ENCODE measurements at places on chromosomes 3 and 15. TPM values are rescaled to one million over a fixed set of nuclear protein-coding genes. Genes with fewer than 3 reads are reported as not detected.

GRCh38 chr3:14884665-14885064, 62.7 kb upstream of the NR2C2 start:
- no peak for DNase-seq

DNA sequence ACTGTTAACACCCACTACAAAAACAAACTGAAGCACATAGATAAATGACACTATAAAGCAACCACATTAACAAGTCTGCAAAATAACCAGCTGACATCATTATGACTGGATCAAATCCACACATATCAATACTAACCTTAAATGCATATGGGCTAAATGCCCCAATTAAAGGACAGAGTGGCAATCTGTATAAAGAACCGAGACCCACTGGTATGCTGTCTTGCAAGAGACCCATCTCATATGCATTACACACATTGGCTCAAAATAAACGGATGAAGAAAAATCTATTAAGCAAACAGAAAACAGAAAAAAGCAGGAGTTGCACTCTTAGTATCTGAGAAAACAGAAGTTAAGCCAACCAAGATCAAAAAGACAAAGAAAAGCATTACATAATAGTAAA, 1375.4 kb downstream of the ZPLD1 start:
- no peak for DNase-seq

- no peak for DNase-seq
These were observed 537.3 kb downstream of the OCA2 start for GRCh38 chr15:27561816-27562215.

Gene APOD
- 0.57 TPM for total RNA-seq

- no peak for DNase-seq
These were observed 20.8 kb upstream of the VPS8 start for GRCh38 chr3:184791171-184791570.

GRCh38 chr15:40815042-40815698, 7.9 kb upstream of the DNAJC17 start:
- no peak for DNase-seq

GRCh38 chr3:157226173-157226847, 66.4 kb upstream of the CCNL1 start:
- no peak for DNase-seq

GRCh38 chr3:179146911-179147513, 1.1 kb upstream of the PIK3CA start:
- DNase-seq = no peak

DNA sequence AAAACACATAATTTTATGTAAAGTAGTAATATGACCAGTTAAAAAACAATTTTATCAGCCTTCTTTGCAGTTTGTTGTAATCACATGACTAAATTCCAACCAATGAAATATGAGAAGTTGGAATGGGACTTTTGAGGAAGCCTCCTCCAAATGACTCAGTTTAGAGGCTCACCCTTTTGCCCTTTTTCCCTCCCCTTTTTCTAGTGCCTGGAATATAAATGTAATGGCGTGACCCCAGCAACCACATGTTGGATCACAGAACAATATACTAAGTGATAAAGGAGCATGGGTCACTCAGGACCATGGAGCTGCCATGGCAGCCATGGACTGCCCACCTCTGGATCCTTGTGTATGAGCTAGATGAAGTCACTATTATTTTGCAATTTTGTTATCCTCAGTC, 48.8 kb upstream of the HEG1 start:
- no peak for DNase-seq

Gene CASR
- 4.4 TPM for total RNA-seq

Gene FBLN2
- total RNA-seq = 67.6 TPM

DNA sequence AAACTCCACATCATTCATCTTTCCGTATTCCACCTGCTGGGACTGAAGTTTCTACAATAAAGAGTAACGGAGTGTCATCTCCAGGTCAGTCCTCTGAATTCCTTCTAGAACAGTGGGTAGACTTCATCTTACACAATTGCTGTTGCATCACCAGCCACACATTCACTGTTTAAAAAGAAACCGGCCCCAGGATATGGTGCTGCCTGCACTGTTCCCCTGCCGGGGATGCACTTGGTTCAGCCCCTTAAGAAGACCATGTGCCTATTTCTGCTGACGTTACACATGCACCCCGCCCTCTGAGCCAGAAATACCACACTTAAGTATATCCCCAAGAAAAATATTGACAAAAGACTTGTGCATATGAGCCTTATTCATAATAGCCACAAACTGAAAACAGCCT, 233.4 kb downstream of the FEZF2 start:
- no peak for DNase-seq

Gene CPLX3
- total RNA-seq = not detected

Gene XCR1
- total RNA-seq = 13.9 TPM

Gene PCLAF
- total RNA-seq = 17.0 TPM

GRCh38 chr3:181713280-181713647, 1.5 kb downstream of the SOX2 start:
- DNase-seq = no peak

DNA sequence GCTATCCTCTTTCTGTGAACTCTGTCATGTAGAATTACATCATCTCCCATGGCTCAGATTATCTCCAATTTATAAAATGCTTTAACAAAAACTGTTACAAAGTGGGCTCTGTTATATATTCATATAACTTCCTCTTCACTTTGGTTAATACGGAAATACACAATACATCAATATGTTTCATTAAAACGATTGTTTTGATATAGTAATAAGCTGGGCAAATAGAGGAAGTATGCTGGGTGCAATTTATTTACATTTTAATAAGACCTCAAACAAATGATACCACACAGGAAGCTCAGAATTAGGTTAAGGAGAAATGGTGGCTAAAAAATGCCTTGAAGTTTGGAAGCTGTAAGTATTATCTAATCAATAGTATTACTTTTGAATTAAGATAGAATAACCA, 331.0 kb downstream of the ZBTB20 start:
- DNase-seq = no peak

Gene STARD5
- 15.1 TPM for total RNA-seq

DNA sequence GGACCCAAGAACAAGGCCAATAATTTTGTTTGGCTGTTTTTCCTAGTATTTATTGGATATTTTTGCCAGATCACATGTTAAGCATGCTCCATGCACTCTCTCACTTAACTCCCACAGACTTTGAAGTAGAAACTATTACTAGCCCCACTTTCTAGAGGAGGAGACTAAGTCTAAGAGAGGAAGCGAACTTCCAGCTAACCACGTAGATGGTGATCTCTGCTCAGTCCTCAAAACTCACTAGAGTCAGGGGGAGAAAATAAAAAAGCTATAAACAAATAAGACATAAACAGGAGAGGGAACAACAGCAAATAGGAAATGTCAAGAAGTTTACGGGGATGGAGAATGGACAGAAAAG, 481.0 kb upstream of the PROK2 start:
- DNase-seq = no peak

Gene ZNF385D
- total RNA-seq = 2.2 TPM
